H9 (cell line): ENCODE measurements at places on chromosomes 5 and 9.
A peak's percentile ranks its signal among the peaks of the same experiment; 100 is the strongest.

- DNase-seq: no peak
Observed at GRCh38 chr5:68356623-68357022, 141.1 kb downstream of the PIK3R1 start.

DNA sequence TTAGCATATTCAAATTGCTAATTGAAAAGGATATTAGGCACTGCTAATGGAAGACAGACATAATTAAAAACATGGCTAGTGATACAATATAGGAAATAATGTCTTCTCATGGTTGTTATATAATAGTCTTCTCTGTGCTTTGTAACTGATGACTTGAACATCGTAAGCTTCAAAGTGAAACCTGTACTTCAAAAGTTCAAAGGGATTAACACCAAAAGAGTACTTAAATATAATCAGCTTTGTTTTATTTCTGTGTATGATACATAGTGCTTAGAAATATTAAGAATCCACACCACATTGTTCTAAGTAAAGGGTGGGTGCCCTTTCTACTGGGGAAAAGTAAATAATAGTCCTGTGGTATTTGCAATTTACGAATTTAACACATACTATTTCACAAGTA, 75.4 kb upstream of the ITGA1 start:
- DNase-seq: no peak

DNA sequence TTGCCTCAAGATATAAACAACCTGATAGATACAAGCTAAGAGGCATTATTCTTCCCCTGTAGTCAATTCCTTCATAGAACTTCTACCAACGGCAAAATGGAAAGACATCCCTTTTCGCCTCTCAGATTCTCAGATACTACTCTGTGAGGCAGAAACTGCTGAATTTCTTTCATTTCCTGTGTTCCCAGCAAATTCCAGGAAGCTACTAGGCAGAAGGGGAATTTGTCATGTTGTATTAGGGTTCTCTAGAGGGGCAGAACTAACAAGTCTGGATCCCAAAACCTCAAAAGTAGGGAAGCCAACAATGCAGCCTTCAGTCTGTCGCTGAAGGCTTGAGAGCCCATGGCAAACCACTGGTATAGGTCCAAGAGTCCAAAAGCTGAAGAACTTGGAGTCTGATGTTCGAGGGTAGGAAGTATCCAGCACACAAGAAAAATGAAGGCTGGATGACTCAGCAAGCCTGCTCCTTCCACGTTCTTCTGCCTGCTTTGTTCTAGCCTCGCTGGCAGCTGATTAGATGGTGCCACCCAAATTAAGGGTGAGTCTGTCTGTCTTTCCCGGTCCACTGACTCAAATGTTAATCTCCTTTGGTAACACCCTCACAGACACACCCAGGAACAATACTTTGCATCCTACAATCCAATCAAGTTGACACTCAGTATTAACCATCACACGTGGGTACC, 15.2 kb downstream of the RNF180 start:
- DNase-seq: no peak

- no peak for DNase-seq
Observed at GRCh38 chr5:131679911-131680310, 44.9 kb upstream of the RAPGEF6 start.

DNA sequence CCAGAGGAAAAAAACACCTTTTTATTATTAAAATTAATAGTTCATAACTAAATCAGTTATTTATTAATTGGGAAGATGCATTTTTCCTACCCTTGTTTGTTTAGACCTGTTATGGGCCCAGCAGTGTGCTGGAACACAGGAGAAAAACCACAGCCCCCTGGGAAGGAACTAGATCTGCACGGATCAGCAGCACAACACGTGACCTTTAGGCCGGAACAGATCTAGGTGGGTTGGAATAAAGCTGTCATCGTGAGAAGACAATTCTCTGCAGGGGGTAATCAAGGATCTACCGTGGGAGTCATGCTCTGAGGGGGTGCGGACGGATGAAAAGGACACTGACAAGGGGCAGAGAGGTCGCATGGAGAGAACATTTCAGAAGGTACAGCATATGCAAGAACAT, 95.8 kb upstream of the SPATA31C2 start:
- no peak for DNase-seq

DNA sequence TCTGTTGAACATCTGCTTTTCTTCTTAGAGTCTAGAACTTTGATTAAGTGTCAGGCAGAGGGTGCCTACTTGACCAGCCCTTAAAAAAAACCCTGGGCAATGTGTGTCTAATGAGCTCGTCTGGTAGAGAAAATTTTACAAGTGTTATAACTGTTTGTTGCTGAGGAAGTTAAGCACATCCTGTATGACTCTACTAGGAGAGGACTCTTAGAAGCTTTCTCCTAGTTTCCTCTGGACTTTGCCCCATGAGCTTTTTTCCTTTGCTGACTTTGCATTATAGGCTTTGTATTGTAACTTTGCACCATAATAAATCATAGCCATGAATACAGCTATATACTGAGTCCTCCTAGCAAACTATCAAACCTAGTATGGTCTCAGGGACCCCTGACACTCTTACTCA, 39.4 kb downstream of the GNG10 start:
- DNase-seq: no peak

GRCh38 chr5:169641253-169641652, 4.2 kb downstream of the DOCK2 start:
- no peak for DNase-seq

DNA sequence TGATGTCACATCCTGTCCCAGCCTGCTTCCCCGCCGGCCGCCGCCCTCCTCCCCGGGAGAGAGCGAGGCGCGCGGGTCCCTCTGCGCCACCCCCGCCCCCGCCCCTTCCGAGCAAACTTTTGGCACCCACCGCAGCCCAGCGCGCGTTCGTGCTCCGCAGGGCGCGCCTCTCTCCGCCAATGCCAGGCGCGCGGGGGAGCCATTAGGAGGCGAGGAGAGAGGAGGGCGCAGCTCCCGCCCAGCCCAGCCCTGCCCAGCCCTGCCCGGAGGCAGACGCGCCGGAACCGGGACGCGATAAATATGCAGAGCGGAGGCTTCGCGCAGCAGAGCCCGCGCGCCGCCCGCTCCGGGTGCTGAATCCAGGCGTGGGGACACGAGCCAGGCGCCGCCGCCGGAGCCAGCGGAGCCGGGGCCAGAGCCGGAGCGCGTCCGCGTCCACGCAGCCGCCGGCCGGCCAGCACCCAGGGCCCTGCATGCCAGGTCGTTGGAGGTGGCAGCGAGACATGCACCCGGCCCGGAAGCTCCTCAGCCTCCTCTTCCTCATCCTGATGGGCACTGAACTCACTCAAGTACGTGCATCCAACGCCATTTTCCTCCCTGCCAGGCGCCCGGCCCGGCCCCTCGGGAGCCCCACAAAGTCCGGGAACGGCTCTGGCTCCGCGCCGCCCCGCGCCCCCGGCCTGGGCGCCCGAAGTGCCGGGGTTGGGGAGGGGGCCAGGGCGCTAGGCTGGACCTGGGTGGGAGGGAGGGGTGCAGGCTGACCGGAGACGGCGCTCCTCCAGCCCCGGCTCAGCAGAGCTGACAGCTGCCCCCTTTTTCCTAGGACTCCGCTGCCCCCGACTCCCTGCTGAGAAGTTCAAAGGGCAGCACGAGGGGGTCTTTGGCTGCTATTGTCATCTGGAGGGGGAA, 12.0 kb upstream of the OLFM1 start:
- DNase-seq: peak; percentile 65

- no peak for DNase-seq
Observed at GRCh38 chr9:12753931-12754330, 20.9 kb upstream of the LURAP1L start.

GRCh38 chr5:32159328-32160072, 14.6 kb downstream of the GOLPH3 start:
- no peak for DNase-seq

DNA sequence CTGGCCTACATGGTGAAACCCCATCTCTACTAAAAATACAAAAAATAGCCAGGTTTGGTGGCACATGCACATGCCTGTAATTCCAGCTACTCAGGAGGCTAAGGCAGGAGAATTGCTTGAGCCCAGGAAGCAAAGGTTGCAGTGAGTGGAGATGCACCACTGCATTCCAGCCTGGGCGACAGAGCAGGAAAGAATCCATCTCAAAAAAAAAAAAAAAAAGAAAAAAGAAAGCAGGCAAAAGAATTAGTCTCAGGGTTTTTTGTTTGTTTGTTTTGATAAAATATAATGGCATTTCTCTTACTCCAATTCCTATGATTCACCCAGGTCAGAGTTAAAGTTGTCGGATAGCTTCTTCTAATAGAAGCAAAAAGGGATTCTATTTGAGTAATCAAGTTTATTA, 67.0 kb upstream of the ATG10 start:
- no peak for DNase-seq

DNA sequence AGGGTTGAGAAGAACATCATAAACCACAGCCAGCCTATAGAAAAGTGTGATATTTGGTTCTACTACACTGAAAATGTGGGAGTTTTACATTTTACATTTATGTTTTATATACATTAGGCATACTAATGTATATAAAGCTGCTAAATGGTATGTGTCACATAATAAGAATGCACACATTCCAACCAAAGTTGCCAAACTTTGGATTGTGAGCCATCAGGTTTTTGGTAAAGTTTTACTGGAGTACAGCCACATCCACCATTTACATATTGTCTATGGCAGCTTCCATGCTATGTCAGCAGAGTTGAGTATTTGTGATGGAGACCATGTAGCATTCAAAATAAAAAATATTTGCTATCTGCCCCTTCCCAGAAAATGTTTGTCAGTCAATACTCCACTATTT, 23.1 kb upstream of the TARS1 start:
- DNase-seq: no peak

GRCh38 chr5:157563373-157563928, 12.1 kb downstream of the ADAM19 start:
- DNase-seq: no peak

- DNase-seq: peak; percentile 77
Observed at GRCh38 chr5:79133657-79134451, 22.2 kb downstream of the BHMT start.

DNA sequence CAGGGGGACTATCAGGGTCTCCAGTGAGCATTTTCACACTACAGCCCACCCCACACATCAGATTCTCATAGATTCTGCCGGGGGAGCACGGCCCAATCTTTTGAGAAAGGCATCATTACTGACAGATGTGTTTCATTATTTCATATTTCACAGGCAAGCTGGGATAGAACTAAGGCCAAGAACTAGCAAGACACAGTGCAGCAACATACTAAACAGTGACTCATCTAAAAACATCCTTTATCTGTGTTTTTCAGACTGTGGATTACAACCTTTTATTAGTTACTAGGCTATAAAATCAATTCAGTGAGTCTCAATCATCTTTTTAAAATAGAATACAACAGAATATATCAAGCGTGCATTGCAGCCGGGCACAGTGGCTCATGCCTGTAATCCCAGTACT, 59.8 kb downstream of the CPLANE1 start:
- no peak for DNase-seq

- no peak for DNase-seq
Observed at GRCh38 chr9:98521141-98521540, 187.6 kb downstream of the GABBR2 start.

DNA sequence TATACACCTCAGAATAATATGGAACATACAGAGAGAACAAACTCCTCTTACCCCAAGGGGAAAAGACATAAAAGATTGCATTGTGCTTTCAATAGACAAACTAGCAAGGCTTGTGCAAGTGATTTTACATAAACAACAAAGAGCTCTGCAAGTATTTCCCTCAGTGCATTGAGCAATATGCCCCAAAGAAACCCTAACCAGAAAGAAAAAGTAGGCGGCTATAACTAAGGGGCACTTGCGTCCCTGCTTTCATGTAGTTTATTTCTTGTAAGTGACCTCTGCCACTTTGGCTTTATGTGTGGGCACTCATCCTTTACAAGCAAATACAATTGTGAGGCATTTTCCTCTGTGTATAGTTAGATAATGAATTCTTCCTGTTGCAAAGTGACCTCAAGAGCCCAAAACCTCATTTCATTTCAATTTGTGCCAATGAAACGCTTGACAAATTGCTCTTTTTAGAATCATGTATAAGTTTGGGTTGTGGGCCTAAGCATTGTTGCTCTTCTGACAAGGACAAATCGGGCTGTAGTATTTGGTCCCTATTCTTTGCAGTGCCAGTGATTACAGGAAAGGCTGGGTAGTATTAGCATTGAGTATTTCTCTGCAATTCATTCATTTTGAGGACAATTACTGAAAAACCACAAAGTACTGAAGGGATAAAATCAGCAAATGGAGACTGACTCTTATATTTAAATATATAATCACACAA, 282.2 kb downstream of the DTWD2 start:
- no peak for DNase-seq

DNA sequence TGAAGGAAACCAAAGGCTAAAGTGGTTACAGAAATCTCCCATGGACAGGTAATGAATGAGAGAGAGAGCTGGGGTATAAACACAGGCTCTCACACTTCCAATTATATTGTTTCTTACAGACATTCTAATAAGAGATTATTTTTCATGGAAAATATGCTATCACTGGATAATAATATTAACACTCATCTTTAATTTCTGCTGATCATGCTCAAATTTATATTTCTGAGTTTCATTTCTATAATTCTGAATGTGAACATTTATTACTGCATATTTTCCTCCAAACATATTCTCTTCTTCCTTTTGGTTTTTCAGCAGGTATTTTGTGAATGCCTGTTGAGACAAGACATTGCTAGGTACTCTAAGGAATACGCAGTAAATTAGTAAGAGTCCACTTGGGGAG, 410.2 kb upstream of the DAP start:
- no peak for DNase-seq

- DNase-seq: no peak
Observed at GRCh38 chr9:30329431-30329830, 2055.0 kb upstream of the ACO1 start.

- no peak for DNase-seq
Observed at GRCh38 chr5:119393746-119394145, 37.9 kb downstream of the TNFAIP8 start.

GRCh38 chr5:72021651-72022357, 85.5 kb upstream of the MAP1B start:
- no peak for DNase-seq

- DNase-seq: no peak
Observed at GRCh38 chr5:31823472-31823871, 184.5 kb downstream of the PDZD2 start.

GRCh38 chr5:108686676-108687075, 61.0 kb upstream of the FER start:
- no peak for DNase-seq

DNA sequence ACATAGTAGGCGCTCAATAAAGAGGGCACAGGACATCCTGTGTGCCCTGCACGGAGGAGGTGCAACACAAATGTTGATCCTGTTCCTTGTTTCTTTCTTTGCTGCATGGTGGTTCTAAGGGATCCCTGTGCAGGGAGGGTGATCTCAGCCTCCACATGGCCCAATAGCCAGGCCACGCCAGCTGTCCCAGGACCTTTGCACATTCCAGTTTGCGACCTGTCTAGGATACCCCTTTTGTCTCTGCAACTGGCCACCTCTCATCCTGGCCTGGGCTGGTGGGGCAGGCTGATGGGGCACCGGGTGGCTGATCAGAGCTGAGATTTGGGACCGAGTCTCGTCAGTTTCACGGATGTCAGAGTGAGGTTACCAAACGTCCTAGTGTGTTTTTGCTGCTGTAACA, 79.5 kb downstream of the CFAP77 start:
- no peak for DNase-seq

GRCh38 chr5:55966284-55966683, 28.5 kb downstream of the IL6ST start:
- no peak for DNase-seq
